ENCODE measurements at places on chromosomes 1 and 21. TPM values are rescaled to one million over a fixed set of nuclear protein-coding genes. Genes with fewer than 3 reads are reported as not detected.

Gene ECM1
- total RNA-seq, result 19.3 TPM

Gene HLX
- 8.3 TPM for total RNA-seq

DNA sequence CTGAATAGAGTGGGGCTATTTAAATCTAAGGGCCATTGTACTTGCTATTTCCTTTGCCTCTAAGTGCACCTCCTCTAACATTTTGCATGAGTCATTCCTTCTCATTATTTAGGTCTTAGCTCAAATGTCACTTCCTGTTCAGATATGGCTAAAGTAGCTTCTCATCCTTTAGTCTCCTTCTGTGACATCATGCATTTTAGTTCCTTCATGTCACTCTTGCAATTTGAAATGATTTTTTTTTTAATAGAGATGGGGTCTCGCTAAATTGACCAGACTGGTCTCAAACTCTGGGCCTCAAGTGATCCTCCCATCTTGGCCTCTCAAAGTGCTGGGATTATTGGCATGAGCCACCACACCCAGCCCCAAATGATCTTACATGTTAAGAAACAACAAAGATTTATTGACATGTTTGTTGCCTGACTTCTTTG is 6.6 kb downstream of the TBX19 start:
- DNase-seq, result no peak

Gene C1orf53
- total RNA-seq, result not detected

DNA sequence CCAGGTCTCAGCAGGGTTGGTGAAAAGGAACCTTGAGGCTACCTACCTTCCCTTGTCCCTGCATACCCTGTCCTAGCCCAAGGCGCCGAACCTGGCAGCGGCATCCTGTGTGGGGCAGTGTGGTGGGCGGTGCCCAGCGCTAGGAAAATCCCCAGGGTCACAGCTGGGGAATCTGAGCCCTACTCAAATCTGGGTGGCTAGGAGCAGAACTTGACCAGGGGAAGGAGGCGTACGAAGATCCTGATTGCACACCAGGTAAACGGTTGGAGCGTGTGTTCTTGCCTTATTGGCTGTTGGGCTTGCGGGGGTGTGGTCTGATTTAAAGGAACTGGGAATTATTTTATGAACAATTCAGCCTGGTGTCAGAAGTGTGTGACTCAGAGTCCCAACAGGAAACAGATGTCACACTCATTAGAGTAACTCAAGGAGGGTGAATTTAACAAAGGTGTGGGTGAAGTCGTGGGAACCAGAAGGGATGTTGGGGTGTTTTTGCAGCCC is 118.6 kb downstream of the LRIG2 start:
- no peak for DNase-seq

DNA sequence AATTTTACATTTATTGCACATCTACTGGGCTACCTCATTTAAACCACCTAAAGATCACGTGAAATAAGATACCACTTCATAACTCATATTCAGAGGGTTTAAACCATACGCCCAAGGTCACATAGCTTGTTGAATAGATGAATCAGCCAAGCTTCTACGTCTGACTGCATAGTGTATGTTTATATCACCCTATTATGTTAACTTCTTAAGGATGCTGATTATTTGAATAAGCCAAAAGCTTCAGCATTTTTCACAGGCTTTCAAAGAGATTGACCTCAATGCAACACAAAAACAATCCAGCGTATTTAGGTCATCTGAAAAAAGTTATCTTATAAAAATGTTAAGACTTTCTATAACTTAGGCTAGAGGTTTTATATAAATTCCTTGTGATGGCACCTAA is 373.8 kb downstream of the TGFB2 start:
- no peak for DNase-seq

DNA sequence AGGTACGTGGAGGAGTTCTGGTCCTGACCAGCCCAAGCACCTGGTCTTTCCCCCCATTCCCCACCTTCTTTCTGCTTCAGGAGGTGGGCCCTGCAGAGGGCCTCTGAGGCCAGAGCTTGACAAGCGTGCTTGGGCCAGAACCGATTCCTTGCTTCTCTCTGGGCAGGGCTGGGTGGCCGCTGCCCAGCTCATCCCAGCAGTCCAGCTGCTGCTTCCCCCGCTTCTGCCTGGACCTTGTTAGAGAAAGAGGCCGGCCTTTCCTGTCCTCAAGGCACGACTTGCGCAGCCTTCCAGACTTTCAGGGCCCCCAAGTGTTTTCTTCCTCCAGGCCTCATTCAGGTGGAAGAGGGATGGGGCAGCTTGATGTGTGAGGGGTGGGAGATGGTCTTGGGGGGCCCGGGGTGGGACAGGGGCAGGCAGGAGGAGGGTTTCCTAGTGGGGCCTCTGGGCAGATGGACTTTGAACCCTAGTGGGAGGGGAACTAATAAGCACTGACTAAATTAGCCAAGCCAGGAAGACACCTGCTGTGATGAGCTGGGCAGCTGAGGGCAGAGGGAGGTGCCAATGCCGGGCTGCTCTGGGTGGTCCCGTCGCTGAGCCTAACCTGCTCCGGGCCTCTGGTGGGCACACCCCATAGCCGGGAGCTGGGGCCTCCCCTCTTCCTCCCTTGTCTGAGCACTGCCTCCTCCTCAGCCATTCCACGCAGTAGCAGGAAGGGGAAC is 36.5 kb downstream of the ARHGEF10L start:
- peak; percentile 42 for DNase-seq

DNA sequence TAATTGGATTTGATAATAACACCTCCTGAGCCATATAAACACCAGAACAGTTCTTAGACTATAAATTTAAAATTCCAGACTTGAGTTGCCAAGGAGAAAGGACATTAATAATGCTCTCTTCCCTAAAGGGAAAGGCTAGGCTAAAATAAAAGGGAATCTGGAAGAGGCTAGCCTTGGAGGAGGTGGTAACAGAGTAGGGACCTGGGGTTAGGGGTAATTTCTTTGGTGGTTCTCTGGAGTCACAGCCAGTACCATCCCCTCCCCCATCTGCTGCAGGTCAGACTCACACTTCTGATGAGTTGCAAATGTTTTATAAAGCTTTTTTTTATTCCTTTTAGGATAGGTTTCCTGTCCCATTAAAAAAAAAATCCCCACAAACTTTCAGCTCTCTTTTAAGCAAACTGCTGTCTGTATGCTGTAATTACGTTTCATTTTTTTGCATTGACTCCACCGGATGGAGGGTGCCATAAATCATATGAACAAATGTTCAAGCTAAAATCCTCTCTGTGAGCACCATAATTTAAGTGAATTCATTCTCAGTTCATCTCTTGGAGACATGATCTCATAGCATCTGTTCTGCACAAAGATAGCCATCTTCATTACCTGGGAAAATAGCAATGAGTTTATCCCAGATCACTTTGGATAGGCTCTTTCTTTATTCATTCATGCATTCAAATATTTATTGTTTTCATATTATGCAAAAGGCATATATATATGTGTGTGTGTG is 379.6 kb downstream of the TTLL7 start:
- no peak for DNase-seq

Gene SFN
- 66.7 TPM for total RNA-seq

- peak; percentile 22 for DNase-seq
These were observed 135.5 kb downstream of the TGFB2 start for GRCh38 chr1:218480588-218481099.

Gene ANKRD35
- 13.1 TPM for total RNA-seq

DNA sequence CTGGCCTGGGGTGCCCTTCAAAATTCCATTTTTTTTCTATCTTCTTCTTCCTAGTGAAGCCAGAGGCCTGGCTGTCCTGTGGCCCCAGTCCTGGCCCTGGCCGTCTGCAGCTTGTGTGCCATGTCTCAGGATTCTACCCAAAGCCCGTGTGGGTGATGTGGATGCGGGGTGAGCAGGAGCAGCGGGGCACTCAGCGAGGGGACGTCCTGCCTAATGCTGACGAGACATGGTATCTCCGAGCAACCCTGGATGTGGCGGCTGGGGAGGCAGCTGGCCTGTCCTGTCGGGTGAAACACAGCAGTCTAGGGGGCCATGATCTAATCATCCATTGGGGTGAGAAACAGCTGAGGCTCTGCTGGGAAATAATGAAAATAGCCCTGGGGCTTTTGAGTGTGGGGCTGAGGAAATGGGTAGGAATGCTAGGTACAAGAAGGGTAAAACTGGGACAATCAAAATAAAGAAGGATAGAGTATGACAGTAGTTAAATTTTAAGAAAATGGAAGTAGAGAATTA is 2.1 kb downstream of the CD1E start:
- DNase-seq, result no peak

DNA sequence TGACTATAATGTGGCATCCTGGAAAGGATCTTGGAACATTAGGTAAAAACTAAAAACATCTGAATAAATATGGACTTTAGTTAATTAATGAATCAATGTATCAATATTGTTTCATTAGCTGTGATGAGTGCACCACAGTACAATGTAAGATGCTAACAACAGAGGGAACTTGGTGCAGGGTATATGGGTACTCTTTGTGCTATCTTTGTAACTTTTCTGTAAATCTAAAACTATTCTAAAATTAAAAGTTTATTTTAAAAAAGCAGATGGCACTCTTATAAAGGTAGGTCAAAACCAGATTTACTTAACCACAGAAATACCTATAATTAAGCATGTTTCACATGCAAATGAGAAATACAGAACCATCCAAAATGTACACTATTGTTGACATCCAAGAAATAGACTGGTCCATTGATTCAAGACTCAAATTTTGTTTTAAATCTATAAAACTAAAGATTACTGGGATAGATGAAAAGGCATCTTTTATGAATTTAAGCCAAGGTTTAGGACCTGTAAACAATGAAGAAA is 38.4 kb downstream of the ACBD3 start:
- no peak for DNase-seq

DNA sequence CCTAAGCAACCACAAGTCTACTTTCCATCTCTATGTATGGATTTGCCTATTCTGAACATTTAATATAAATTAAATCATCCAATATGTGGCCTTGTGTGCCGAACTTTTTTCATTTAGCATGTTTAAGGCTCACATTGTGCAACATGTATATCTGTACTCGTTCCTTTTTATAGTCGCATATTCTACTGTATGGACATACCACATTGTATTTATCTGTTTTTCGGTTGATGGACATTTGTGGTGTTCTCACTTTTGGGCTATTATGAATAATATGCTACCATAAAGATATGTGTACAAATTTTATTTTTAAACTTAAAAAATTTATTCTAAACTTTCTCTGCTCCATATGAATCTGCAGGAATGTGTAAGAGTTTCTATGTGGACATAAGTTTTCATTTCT is 13.0 kb downstream of the ZYG11A start:
- no peak for DNase-seq

DNA sequence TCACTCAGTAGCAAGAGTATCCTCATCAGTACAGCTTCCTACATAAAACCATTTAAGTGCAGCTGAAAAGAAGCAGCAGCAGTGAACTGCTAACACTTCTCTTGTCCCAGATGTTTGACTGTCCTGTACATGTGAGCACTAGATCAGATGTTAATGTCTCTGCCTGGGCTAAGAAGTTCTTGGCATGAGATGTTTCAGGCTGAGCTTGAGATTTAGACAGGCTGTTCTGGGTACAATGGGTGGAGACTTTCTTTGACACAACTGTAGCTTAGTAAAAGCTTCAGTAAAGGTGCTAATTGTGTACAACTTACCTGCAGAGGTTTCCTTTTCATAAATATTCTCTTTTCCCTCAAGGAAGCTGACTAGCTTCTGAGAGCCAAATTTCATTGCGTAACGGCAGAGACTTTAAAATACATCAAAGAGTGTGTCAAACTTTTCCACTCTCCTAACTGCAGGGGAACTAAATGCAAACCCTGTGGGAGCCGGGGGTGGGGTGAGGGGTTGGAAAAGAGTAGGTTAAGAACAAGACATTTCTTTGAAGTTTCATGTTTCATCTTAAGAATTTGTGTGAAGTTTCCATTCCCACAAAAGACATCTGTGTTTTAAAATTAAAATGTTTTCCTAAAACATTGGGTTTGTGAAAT is 82.1 kb upstream of the CCDC190 start:
- peak; percentile 74 for DNase-seq

- DNase-seq, result no peak
These were observed 151.5 kb downstream of the SMYD3 start for GRCh38 chr1:246355411-246356230.

GRCh38 chr1:19307794-19308508 is 4.0 kb downstream of the AKR7A2 start:
- DNase-seq, result no peak

- DNase-seq, result no peak
These were observed 124.7 kb downstream of the TNFSF18 start for GRCh38 chr1:172926070-172926469.

DNA sequence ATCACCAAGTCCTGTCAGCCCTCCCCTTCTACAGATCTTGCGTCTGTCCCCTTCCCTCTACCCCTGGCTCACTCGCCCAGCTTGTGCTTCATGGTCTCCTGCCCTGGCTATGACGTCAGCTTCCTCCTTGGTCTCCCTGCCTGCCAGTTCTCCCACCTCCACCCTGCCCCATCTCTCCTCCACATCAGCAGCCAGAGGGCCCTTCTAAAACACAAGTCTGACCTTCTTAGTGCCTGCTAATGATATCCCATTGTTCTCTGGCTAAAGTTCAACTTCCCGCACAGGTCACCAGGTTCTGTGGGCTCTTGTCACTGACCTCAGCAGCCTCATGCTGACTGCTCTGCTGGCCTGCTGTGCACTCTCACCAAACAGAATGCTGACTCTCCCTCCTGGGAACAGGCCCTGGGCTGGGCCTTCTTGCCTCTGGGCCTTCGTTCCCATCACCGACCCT is 24.7 kb upstream of the MYCL start:
- DNase-seq, result no peak

GRCh38 chr21:46051379-46051770 is 46.5 kb upstream of the COL6A2 start:
- no peak for DNase-seq

DNA sequence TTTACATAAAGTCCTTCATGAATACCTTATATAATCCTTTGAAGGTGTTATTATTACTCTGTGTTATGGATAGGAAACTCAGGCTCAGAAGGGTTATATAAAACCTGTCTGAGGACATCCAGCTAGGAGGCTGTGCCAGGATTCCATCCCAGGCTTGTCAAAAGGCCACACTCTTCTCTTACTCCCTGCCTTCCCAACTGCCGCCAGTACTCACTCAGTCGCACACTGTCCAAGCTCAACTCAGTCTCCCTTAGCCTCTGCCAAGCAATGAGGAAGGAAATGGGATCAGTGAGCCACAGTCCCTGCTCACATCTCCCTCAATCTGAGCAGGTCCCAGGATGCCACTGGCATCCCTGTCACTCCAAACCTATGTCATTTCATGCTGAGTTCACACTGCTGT is 94.4 kb downstream of the NAV1 start:
- no peak for DNase-seq

DNA sequence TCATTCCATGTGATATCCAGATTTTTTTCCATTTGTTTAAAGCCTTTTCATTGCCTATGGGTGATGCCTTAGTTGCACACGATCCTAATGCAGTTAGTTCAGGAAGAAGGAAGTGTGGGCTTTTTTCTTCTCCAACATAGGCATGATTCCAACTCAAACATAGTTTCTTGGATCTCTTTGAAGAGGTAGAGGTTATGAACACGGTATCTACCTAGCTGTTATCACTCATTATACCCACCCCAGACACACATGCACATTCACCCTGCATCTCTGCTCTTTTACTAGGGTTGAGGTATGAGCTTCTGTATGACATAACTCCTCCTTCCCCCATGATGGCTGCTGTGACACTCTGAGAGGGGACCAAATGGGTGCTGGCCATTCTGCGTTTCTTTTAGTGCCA is 122.1 kb upstream of the ZNF648 start:
- DNase-seq, result no peak
